ENCODE measurements at places on chromosomes 7 and 10.

DNA sequence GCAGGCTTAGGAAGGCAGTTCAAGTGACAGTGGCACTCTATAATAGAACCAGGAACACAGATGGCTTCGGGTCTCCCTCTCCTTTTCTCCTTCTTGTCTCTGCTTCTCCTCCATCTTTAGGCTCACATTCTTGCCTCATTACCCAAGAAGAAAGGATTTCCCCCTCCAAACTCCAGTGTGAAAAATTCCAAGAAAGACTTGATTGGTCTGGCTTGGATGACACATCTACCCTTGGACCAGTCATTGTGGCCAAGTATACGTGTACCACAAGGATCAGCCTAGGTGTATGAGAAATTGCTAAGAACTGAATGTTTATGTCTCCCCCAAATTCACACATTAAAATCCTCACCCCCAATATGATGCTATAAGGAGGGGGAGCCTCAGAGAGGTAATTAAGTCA is 53.9 kb downstream of the PRTFDC1 start:
- DNase-seq, result no peak

DNA sequence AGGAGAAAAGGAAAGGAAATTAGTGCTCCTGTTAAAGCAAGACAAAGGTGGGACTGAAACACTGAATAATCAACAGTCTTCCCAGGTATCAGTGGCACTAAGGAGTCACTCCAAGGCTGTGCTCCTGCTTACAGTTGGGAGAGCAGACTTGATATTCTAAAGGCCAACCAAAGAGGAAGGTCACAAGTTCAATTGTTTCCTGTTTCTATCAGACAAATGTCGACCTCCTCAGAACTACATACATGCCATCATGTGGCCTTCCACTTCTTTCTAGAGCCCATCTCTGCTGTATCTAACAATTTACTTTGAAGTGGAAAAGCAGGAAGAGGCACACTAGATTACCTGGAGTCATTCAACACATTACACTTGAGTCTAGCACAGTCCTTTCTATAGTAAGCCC is 3.4 kb downstream of the ZNF239 start:
- DNase-seq, result no peak

DNA sequence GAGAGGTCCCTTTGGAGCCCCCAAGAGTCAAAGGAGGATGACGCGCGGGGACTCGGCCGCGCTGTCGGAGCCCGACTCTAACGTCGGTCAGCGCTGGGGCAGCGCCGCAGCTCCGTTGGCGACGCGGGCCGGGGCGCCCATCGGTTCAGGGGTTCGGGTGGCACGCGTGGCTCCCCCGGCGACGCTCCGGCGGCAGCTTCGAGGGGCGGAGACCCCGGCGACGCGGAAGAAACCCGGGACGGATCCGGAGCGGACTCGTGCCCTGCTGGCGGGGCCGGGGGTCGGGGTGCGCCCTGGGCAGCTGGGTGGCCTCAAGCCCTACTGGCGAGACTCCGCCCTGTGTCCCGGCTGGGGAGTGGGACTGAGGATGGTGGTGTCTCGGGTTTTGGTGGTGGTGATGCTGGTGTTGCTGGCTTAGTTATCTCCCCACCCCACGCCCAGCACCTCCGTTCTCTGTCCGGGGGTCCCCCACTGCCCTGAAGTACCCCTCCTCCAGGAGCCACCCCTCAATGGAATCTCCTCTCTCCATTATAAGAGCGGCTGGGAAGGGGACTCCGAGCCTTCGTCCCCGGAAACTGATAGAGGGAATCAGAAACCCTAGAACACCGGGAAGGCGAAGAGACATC is at the start of gene NAT16:
NAT16 (minus strand) TSS at position 164 of the 626 bp plus-strand sequence. CDS start 5,486 bp downstream, outside the sequence.
- DNase-seq, result no peak

- DNase-seq, result no peak
Observed at GRCh38 chr7:20200971-20201370, 16.2 kb downstream of the MACC1 start.

GRCh38 chr10:130218181-130218641 is 82.0 kb downstream of the GLRX3 start:
- DNase-seq, result no peak

DNA sequence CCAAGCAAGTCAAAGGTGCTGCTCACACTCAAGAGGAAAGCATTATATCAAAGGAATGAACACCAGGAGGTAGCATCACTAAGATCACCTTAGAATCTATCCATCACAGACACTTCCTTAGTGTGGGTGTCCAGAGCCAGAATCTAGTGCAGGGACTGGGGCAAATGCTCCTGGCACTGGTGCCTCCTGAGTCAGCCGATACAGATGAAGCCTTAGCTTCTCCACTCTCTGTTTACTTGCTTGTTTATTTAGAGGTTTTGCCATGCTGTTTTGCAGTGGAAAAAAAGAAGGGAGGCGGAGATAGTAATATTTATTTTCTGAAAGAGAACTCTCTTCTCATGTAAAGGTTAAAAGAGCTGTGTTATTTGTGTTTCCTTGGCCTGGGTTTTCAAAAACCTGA is 303.1 kb downstream of the WDR11 start:
- DNase-seq, result no peak

DNA sequence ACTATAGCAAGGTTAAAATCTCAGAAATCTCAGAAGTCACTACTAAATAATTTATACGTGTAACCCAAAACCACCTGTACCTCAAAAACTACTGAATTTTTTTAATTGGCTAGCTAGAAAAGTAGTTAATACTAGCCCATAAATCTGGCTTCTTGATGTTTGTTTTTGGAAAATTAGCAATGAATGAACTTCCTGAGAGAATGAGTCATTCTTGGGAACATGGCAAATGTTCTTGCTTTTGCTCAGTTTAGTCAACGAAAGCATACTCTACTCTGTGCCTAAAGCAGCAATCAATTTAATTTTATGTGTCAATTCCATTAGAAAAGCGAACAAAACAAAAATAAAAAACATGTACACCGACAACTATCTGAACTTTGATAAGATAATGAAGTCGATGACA is 69.2 kb downstream of the SEMA3E start:
- DNase-seq, result no peak

DNA sequence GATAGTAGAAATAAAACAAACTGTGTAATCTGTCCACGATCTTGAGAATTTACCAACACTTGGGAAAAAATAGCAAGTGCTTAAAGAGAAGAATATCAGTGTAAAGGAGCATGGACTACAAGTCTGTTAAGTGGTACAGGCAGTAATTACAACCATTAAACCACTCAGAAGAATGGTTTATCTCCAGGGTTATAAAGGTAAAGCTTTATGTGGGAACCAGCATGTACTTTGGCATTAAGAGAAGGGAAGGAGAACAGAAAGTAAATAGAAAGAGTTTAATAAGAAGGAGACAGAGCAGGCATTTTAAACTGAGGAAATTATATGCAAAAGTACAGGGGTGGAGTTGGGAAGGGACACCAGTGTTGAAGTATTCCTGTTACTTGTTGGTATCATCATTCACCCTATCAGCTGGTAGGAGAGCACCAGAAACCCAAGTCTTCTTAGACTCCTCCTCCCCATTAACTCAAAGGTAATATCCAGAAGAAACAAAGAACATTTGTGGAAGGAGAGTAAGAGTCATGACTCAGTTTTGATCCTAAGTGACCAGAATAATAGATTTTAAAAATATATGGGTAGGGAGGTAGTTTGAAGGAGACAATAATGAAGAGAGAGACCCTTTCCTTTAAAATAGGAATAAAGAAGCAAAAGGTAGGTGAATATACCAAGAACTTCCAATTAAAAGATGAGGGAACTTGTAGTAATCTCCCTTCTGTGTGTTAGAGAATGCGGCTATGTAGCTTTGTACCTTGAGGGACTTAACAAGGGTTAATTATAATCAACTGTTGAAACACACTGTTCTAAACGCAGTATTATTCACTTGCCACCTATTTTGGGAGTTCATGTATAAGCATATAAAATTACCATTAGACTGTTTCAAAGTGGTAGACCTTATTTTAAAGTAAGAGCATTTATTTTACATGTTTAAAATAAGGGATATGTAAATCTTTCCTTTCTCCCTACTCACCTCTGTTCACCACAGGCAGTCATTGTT is 92.1 kb upstream of the STRIP2 start:
- no peak for DNase-seq

- DNase-seq, result no peak
Observed at GRCh38 chr10:114412907-114413797, 8.8 kb upstream of the AFAP1L2 start.

DNA sequence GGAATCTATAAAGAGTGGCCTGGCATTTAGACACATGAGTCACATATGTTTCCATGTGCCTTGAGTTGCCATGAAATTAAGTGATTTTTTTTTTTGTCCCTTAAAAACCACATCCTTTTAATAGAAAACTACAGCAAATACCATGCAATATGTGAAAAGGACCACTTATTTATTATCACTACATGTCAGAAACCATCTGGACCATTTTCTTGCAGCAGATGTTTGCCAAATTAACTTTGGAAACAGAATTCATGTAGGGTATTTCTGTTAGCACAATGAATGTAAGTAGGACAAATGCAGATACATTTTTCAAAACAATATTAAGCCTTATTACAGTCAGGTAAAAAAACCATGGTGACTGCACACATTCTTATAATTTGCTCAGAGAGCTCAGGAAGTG is 230.6 kb downstream of the REEP3 start:
- no peak for DNase-seq

DNA sequence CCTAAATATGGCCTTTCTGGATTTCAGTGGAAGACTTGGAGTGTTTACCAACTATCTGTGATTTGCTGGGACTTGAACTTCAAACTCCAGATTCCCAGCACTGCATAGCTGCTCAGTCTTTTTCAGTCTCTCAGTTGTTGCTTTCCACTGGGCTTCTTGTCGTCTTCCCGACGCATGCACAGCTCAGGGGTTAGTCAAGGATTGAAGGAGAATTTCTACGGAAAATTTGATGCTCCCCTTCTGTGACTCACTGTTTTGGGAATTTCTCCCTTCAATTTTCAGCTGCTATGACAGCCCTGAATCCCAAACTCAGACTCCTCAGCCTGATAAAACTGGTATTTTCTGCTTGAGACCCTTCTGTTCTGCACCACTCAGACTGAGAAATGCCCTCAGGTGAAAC is 91.7 kb downstream of the CYP26A1 start:
- no peak for DNase-seq

DNA sequence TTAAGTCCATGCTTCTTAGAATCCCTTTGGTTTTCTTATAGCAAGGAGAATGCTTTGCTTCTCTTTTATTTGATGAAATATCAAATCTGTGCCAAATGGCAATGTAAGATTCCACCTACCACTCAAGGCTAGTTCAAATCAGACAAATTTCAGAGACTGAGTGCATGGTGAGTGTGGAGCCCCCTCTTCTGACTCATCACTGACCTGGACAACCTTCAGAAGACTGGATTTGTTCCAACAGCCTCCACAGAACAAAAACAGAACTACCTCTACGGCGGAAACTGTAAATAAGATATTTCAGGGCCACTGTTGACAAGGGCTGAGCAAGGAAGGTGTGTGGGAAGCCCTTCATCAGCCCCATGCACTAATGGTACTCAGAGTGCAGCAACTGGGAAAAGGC is 21.1 kb downstream of the NCAPG2 start:
- DNase-seq, result no peak

DNA sequence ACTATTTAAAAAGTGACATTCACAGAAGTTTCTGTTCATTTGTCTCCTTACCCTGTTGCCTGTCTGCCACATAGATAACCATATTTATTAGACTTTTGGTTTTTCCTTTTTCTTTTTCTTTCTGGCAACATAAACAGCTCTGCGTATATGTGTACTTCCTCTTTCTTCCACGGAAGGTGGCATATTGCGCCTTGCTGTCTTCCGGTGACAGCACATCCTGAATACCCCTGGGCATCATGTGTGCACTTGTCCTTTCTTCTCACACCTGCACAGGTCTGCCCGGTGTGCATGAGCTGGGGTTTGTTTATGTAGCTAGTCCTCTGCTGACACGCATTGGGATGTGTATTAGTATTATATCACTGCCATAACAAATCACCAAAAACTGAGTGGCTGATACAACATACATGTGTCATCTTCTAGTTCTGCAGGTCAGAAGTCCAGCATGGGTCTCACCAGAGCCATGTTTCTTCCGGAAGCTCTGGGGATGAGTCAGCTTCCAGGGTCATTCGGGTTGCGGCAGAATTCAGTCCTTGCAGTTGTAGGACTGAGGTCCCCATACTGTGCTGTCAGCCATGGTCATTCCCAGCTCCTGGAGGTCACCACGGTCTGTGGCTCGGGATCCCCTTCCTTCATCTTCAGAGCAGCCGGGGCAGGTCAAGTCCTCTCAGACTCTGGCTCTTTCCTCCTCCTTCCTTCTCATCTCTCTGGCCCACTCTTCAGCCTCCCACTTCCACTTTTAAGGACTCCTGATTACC is 596.0 kb upstream of the FOXK1 start:
- no peak for DNase-seq

- no peak for DNase-seq
Observed at GRCh38 chr7:27151931-27152815, at the start of gene HOXA3. TSS of gene HOXA3 (minus strand) at chr7:27152583. CDS start at chr7:27110640, 41,943 bp downstream.

DNA sequence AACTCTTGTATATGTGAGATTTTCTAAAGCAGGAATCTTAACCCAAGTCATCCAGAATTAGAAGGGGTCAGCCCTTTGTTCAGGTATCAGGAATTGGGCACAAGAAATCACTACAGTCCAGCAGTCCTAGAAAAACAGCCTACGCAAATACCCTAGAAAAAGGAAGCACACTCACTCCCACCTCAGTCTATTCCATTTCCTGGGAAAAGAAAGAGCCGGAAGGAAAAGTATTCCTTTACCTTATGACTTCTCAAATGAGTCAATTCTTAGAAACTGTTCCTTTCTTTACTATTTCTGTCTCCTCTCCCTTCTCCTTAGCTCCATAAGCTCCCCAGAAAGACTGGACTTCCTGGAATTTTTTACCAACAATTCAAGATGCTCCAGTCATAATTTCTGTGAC is 62.7 kb downstream of the DNAJC12 start:
- DNase-seq, result no peak

GRCh38 chr7:38757931-38758330 is 126.8 kb upstream of the AMPH start:
- no peak for DNase-seq

- DNase-seq, result no peak
Observed at GRCh38 chr10:99013885-99014284, 221.8 kb downstream of the HPSE2 start.

DNA sequence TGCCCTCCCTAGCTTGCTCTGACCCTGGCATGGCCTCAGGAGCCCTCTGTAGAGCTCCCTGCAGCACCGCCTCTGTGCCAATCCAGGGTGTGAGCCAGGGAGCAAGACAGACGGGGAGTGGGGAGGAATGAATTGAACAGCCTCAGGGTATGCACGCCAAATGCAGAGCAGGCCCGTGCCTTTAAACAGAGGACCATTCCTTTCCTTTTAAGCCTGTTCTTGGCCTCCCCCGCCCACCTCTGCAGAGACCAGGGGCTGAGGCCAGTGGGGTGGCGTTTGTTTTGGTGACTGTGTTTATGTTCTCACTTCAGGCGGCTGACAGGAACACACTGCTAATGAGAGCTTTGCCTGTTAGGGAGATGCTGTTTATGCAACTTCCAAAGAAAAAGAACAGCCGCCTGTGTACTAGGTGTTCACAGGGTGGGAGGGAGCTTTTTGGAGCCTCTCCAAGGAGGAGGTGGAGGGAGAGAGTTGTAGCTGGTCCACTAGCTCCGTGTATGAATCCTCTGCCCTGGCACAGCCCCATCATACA is 528.1 kb upstream of the DPP6 start:
- DNase-seq, result no peak

Data from stimulated activated CD8-positive, alpha-beta memory T cell treated with anti-CD3 and anti-CD28 coated beads, Interleukin-4, amount 100 ng/mL, for 1 hour (primary cell).